ENCODE measurements at places on chromosomes 6 and 20. TPM values are rescaled to one million over a fixed set of nuclear protein-coding genes. Genes with fewer than 3 reads are reported as not detected.

SLC35D3 gene
- total RNA-seq, result not detected

LBP gene
- total RNA-seq, result 761 TPM

LPA gene
- 34.7 TPM for total RNA-seq

SNAI1 gene
- 0.75 TPM for total RNA-seq

ATRN gene
- total RNA-seq, result 104 TPM

ULBP1 gene
- total RNA-seq, result 0.05 TPM

Data from liver (tissue), 10 donors.